ENCODE measurements at places on chromosomes 5 and 9.
A peak's percentile ranks its signal among the peaks of the same experiment; 100 is the strongest.

DNA sequence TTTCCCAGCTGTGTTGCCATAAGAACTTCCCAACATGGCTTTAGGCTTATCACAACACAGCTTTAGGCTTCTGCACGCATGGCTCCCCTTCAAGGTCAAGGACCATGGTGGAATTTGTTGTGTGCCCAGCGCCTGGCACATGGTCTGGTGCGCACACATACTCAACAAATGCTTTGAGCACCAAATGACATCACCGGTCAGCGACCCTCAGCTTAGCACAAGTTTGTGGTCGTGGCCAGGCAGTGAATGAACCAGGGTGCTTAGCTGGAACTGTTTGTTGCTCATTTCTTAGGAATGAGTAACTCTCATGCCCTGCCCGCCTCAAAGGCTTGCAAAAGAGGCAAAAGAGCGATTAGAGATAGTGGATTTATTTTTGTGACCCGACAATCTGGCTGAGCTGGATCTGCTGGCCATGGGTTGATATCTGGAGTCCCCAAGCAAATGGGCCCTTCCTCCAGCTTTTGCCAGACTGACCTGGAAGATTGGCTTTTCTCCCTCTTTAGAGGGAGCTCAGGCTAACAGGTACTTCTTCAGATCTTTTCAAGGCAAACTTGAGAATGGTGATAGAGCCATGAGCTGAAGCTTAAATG is 58.9 kb downstream of the DAP start:
- DNase-seq = no peak

DNA sequence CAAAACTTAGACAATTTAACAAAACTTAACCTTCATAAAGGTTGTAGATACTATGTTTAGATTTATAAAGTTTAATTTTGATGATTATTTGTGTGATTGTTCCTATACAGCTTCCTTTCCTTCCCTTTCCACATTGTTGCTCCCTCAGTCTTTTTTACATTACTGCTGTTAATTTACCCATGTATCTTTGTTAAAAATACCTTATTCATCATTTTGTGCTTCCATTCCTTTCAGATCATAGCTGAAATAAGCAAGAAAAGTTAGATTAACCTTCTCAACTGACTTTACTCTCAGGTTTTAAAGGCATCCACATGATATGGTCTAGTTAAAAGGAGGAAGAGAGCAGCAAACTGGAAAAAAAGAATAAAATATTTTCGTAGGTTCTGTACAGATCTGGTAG is 2.0 kb downstream of the SMAD5 start:
- DNase-seq = no peak

DNA sequence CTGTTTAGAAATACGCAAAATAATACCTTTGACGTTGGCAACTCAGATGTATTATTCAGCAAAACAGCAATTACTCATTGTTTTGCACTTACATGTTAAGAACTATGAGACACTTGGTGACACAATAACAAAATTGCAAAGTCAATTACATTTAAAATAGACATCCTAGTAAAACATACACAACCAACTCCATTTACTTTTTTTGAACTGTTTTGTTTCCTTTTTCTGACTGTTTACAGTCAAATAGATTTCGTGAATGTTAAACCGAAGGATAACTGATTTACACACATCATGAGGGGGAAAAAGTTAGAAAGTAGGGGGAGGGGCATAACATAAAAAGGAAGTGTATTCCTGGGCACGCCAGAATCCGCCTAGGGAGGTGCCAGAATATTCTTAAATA is 220.1 kb downstream of the MEF2C start:
- no peak for DNase-seq

- no peak for DNase-seq
Observed at GRCh38 chr5:142984525-142984924, 214.3 kb downstream of the ARHGAP26 start.

GRCh38 chr5:179516221-179516620 is 34.1 kb upstream of the RUFY1 start:
- no peak for DNase-seq

DNA sequence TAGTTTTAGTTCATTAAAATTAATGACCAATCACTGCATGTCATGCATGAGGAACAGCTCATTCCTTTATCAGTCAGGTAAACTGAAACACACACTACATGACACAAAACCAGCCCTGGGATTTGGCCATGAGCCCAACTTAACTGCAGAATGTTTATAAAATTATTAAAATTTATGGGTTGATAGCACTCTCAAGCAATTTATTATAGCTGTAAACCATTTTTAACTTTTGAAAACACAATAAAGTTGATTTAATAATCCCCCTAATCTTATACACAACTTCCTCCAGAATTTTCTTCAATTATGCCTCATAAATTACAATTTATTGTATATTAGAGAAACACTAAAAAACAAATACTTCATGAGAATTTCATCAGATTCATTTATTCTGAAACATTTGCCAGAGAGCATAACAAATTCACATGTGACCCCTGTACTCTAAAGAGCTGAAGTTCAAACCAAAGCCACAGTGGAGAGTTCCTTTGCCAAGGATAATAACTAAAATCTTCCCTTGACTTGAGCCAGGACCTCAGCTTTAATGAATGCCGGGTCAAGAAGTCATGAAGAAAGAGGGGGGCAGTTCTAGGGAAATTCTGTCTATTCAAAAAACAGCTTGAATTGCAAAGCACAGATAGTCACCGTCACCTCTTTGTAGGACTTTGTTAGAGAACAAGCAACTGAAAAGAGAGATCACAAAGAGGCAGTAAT is 763.7 kb upstream of the GRAMD2B start:
- DNase-seq = no peak

- DNase-seq = no peak
Observed at GRCh38 chr5:41510176-41510831, at the start of gene PLCXD3. Gene PLCXD3, minus strand, starts transcription at chr5:41510601. Its CDS starts 75 bp downstream, at chr5:41510526.

DNA sequence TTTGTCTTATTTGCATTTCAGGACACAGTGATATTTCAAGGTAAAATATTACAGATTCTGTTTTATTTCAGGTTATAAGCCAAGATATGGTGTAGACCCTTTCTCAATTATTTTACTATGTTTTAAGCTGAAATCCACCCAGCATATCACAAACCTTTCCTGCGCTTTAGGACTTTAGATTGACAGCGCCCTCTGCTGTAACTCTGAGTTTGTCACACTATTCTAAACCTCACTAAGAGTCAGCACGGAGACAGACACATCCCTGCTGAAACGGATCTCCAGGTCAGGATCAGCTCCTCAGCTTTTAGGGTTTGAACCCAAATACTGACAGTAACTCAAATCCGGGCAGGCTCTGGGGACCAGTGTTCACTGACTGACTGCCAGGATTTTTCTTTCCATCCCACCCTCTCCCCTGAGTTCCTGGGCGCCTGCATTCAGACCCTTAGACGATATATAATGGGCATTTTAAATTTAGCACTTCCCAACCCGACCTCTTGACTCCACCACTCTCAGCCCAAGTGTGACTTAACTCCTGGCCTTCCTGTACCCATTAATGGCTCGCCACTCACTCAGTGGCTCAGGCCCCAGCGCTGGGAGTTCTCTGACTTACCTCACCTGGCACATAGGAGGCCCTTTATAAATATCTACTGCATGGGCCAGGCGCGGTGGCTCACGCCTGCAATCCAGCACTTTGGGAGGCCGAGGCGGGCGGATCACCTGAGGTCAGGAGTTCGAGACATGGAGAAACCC is 33.5 kb downstream of the TLX3 start:
- peak; percentile 41 for DNase-seq

GRCh38 chr5:8981496-8981895 is 564.4 kb downstream of the SEMA5A start:
- DNase-seq = no peak

DNA sequence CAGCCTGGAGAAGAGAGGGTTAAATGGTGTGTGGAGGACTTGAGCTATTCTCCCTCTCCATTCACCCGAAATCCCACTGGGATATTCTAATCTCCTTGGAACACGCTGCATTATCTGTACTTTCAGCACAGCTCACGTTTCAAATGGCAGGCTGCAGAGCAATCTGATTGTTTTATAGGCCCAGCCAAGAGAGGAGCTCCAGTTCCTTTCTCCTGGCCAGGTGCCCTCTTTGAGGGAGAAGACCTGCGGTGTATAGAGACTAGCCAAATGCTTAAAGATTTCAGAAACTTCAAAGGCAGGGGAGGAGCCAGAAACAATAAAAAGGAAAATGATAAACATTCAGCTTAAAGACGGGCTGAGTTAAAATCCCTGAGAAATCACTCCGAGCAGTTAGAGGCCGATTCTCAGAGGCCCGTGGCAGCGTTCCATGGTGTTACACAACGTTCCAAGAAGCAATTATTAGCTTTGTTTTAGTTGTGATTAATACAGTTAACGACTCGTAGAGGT is 564.0 kb upstream of the KLF4 start:
- DNase-seq = no peak

DNA sequence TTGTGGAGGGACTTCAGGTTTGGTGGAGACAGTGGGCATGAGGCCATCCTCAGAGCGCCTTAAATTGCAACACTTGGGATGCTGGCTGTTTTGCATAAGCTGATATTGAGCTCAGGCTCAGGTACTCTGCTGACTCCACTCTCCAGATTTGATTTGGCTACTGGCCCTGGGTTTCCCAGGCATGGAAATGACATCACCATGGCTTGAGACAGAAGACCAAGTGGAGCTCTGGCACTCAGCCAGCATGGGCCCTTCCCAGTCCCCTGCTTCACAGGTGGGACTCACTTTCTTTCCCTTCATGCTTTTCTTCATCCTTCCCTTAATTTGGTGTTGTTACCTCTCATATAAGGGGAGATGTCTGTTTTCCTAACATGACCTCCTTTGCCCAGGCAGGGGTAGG is 72.0 kb upstream of the IL12B start:
- no peak for DNase-seq

DNA sequence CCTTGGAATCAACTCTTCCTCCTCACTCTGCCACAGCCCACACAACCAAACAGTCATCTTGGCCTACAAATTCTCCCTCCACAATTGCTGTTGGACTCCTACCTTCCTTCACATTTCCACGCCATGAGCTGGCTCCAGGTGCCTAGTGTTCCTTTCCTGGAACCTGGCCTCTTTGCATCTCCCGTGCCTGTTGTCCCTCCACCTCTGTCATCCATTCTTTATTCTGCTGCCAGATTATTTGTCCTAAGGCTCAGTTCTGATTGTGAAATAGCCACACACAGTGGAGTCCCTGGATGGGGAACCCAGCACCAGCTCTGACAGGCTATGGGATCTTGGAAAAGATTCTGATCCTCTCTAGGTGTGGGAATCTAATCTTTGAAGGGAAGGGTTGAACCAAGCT is 109.1 kb upstream of the ANKH start:
- DNase-seq = no peak

DNA sequence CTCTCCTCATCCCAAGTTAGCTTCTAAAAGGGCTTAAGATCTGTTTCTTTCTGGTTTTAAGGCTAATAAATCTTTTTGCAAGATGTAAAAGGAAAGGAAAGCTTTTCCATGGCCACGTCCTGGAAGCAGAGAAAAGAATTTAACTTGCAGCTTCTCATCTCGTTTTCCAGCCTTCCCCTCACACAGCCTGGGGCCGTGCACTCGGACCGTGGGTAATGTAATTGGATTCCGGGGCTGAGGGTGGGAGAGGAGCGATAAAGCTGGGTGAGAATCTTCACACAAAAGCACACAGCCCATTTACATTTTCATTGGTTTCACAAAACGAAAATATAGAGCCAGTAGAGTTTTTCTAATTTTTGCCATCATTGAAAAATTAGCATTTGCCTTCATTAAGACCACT is 91.2 kb downstream of the IRX2 start:
- DNase-seq = no peak

GRCh38 chr5:112681481-112681908 is 56.2 kb upstream of the APC start:
- DNase-seq = no peak

DNA sequence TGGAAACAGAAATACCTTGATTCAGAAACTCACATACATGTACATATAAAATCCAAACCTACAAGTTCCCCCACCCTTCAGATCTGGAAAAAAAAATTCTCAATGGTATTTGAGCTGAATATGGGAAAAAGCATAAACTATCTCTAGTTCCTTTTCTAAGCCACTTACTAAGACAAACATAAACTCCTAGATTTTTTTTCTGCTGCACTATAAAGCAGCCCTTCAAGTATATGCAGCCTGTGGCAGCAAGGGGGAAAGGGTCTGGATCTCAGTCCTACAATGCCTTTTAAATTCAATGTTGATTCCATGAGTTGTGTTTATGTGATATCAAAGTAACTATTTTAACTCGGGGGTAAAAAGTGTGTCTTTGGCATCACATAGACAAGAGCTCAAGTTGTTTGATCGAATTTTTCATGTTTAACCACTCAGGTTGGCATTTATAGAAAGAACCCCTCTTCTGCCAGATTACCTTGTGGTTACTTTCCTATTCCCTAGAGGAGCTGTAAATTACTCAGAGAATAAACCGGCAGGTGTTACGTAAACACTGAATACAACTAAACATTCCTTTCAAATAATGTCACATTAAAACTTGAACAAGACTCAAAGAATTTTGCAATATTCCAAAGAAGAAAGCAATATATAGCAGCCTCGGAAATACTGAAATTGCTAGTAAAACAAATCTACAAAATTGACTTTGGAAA is 91.8 kb upstream of the FER start:
- no peak for DNase-seq

- DNase-seq = no peak
Observed at GRCh38 chr5:96001262-96001661, 39.6 kb upstream of the ELL2 start.

DNA sequence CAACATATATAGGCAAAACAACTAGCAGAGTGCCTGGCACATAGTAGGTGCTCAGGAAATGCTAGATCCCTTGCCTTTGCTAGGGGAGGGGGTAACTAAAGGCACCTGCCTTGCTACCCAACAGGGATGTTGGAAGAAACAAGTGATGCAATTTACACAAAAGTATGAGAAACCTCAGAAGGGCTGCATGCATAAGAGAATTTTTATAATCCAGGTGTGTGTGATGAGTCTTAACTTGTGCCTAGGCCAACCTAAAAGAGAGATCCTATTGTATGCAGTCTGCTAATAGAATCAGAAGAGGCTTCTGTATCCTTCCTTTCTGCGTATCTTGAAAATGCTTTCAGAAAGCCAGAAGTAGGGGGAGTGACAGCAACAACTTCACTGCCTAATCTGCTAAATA is 135.9 kb downstream of the SLIT3 start:
- DNase-seq = no peak

- DNase-seq = no peak
Observed at GRCh38 chr5:74244406-74244805, 396.1 kb downstream of the ENC1 start.

GRCh38 chr9:137470785-137471184 is 11.7 kb upstream of the NSMF start:
- no peak for DNase-seq

- no peak for DNase-seq
Observed at GRCh38 chr5:129073111-129073510, 21.4 kb upstream of the ISOC1 start.

- DNase-seq = no peak
Observed at GRCh38 chr5:178466342-178466741, 123.9 kb downstream of the COL23A1 start.
